T-cell (primary cell): ENCODE measurements at places on chromosomes 11 and 22. TPM values are rescaled to one million over a fixed set of nuclear protein-coding genes. Genes with fewer than 3 reads are reported as not detected.

DNA sequence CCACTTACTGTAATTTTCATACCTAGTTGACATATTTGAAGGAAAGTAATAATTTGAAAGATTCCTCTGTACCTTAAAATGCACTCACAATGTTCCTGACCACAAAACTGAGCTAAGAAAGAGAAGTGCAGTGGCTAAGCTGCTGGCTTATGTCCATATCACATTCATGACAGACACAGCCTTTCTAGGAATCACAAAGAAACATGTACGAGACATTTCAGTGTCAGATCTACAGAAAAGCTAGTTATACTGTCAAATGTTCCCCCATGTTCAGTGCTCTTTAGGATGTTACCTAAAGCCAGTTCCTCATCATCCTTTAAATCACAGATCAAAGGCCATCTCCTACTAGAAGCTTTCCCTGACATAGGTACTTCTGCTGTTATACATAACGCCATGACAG, 142.2 kb upstream of the C11orf58 start:
- peaks cover 3% of the 10 kb centered on the region for H3K27me3 ChIP-seq
- DNase-seq, result no peak
- no peaks in the 10 kb centered on the region for H3K36me3 ChIP-seq
- H3K4me3 ChIP-seq, result no peak overlapping the region
- no peaks in the 10 kb centered on the region for H3K4me1 ChIP-seq

Gene KCNJ11
- 0.50 TPM for total RNA-seq

DNA sequence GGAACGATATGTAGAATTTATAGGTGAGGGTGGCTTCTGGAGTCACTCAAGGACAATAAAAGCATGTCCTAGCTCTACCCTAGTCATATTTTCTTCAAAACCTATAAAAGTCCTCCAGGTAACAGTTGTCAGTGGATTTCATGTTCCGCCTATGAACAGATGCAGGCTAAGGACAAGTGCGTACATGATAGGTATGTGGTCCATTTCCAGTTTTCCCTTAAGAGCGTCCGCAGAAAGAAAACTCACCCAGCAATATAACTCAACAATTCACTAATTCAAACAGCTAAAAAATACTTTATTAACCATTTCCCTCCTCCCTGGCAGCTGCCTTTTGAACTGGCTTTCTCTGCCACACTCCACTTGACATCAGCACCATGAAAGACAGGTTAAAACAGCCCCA, 50.2 kb upstream of the CCDC34 start:
- no peaks in the 10 kb centered on the region for H3K27me3 ChIP-seq
- H3K4me3 ChIP-seq, result no peak overlapping the region
- H3K4me1 ChIP-seq, result no peaks in the 10 kb centered on the region
- DNase-seq, result no peak

Gene LIMK2
- 29.7 TPM for total RNA-seq

Gene TMA7B
- 18.9 TPM for total RNA-seq

DNA sequence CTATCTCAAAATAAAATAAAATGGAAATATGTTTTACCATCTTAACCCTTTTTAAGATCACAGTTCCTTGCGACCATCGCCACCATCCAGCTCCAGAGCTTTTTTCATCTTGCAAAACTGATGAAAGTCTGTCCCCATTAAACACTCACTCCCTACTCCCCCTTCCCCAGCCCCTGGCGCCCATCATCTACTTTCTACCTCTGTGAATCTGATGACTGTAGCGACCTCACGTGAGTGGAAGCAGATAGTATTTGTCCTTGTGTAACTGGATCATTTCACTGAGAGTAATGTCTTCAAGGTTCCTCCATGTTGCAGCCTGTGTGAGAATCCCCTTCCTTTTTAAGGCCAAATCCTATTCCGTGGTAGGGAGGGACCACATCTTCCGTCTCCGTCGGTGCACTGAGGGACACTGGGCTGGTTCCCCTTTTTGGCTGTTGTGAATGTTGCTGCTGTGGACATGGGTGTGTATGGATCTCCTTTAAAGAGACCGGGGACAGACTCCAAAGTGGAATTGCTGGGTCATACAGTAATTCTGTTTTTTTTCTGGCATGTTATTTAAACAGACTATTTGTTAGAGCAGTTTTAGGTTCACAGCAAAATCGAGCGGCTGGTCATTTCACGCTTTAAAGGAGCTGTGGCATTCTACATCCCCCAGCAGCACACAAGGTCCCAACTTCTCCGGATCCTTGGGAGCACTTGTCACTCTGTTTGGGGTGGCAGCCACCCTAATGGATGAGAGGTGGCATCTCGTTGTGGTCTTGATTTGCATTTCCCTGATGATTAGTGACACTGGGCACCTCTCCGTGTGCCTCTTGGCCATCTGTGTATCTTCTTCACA, 120.0 kb downstream of the KCNQ1 start:
- peaks cover 4% of the 10 kb centered on the region for H3K36me3 ChIP-seq
- no peak overlapping the region for H3K4me3 ChIP-seq
- no peaks in the 10 kb centered on the region for H3K27me3 ChIP-seq
- no peak overlapping the region for H3K27ac ChIP-seq

GRCh38 chr11:113241636-113242054, 72.7 kb upstream of the TTC12 start:
- no peak for DNase-seq
- no peaks in the 10 kb centered on the region for H3K36me3 ChIP-seq
- H3K27me3 ChIP-seq, result peaks cover 8% of the 10 kb centered on the region
- H3K4me3 ChIP-seq, result no peak overlapping the region

DNA sequence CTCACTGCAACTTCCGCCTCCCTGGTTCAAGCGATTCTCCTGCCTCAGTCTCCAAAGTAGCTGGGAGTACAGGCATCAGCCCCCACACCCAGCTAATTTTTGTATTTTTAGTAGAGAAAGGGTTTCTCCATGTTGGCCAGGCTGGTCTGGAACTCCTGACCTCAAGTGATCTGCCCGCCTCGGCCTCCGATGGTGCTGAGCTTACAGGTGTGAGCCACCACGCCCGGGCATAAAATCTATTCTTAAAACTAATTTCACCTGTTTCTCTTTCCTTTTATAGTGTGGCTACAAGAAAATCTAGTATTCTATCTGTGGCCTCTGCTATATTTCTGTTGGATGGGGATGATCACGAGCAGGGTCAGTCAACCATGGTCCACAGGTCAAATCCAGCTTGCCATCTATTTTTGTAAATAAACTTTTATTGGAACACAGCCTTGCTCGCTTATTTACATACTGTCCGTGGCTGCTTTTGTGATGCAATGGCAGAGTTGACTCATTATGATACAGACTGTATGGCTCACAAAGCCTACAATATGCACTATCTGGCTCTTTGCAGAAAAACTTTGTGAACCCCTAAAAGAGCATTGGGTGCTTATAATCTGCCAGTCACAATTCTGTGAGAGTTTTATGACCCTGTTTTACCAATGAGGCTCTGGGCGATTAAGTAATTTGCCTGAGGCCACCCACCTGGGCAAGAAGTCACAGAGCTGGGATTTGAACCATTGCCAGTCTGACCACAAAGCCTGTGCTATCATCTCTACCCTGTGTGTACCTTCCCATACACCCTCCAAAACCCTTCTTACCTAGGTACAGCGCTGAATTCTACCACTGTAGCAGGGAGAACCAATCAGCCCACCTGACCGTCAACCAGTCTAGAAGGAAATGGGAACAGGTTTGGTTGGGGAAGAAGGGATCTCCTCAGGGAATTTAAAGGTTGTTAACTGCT, 28.3 kb downstream of the SLC1A2 start:
- DNase-seq, result no peak
- no peak overlapping the region for H3K27ac ChIP-seq
- H3K36me3 ChIP-seq, result no peaks in the 10 kb centered on the region
- no peaks in the 10 kb centered on the region for H3K4me1 ChIP-seq
- no peak overlapping the region for H3K4me3 ChIP-seq
- no peaks in the 10 kb centered on the region for H3K27me3 ChIP-seq

DNA sequence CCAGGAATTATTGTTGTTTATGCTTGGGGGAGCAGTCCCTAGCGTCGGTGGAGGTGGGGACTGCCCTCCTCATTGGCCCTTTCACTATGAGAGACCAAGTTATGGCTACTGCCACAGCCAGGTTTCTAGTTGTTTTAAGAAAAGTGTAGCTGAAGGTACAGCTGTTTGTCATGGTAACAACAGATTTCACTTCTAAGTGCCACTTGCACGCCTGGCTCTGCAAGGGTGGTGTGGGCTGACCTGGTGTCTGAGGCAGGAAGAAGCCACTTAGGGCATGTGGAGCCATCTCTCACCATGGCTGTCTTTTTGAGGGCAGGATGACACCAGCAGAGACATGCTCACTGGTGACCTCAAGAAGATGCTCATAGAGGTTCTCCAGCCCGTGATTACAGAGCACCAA, 46.3 kb upstream of the MPEG1 start:
- no peak for DNase-seq
- no peak overlapping the region for H3K4me3 ChIP-seq
- H3K27ac ChIP-seq, result no peak overlapping the region
